ENCODE measurements at places on chromosomes 11 and 22.

DNA sequence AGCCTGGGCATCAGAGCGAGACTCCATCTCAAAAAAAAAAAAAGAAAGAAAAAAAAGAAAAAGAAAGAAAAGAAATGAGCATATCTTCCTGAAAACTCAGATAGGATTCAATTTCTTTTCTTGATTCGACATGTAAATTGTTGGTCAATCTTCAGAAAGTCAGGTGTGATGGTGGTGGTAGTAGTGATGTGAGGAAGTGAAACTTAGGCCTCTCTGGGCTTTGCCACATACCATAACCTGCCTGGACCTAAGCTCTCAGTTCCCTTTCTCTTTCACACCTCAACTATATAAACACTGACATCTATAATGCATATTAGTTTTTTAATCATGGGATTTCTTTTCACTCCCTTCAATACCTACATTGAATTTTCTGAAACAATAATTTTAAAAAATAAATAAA lies 98.0 kb upstream of the TBCEL start:
- no peak for DNase-seq

DNA sequence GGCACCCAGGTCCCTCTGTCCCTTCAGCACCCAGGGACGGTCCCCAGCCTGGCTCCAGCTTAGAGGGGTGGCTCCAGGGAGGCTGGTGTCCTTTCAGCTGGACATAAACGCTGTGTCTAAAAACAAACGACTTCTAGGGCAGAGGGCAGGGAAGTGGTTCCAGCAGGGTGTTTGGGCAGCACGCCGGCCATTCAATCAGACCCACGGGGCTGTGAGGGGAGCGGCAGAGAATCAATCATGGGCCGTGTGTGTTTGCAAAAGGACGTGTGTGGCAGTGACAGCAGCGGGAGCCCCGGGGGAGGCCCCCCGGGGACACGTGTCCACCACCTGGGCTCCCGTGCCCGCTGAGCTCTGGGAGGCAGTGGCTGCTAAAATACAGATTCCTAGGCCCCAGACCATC lies 127.7 kb downstream of the MN1 start:
- no peak for DNase-seq

- no peak for DNase-seq
These were observed 68.8 kb downstream of the CECR2 start for GRCh38 chr22:17438026-17438425.

GRCh38 chr11:46222490-46223251 lies 54.8 kb upstream of the CREB3L1 start:
- no peak for DNase-seq

GRCh38 chr11:81647374-81647773 lies 1086.3 kb downstream of the FAM181B start:
- no peak for DNase-seq

DNA sequence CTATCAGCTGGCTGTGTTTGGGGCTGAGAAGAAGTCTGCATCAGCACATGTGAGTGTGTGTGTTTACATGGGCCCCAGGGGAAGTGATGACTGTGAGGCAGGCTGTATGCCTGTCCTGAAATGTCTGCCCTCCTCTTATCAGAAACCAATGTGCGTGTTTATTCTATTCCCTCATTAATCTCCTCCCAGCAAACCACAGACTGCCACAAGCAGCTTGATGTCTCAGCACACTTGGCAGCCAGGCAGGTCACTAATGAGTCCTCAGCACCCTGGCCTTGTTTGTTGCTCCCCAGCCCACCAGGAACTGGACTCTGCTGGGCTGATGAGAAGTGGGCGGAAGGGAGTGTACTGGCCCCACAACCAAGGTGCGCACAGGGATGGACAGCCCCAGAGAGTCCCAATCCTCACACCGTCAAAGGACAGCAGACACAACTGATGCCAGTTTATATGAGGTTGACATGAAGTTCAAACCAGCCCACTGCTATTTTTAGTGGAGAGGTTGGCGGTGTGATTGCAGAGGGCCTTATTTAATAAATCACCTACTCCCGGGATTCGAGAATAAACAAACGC lies 225.8 kb downstream of the ETS1 start:
- no peak for DNase-seq

DNA sequence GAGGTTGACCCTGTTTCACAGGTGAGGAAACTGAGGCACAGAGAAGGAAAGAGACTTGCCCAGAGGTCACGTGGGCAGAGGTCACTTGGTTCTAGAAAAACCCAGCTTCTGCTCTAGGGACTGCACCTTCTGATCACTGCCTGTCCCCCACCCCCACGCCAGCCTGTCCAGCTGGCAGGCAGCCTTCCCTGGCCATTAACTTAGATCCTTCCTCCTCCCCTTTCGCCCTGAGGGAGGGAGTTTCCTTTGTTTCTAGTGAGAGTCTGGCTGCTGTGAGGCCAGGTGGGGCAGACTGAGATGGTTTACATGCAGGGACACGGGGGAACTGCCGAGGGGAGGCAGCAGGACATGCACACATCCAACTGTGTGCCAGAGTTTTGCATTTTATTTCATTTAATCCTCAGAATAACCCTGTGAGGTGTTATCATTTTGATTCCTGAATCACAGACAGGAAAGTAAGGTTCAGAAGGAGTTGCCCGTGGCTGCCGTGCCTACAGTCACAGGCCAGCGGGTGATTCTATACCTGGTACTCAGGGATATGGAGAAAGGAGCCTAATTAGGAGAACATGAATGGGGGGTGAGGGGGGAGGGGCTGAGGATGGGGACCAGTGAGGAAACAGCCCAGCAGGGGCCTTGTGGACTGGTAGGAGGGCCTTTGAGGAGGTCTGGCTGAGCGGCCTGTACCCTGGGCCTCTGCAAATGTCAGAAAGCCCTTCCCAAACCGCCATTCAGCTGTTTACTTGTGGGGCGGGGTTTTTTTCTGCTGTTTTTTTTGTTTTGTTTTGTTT lies 3.4 kb downstream of the FAM83F start:
- no peak for DNase-seq

GRCh38 chr11:107427569-107428180 lies 29.9 kb downstream of the CWF19L2 start:
- DNase-seq = no peak

GRCh38 chr11:122093731-122094275 lies 22.2 kb downstream of the BLID start:
- no peak for DNase-seq

GRCh38 chr11:13692172-13692571 lies 23.7 kb downstream of the FAR1 start:
- DNase-seq = no peak

GRCh38 chr11:36090356-36091109 lies 146.7 kb downstream of the LDLRAD3 start:
- no peak for DNase-seq

- no peak for DNase-seq
These were observed 171.3 kb downstream of the BRD1 start for GRCh38 chr22:49656291-49656851.

DNA sequence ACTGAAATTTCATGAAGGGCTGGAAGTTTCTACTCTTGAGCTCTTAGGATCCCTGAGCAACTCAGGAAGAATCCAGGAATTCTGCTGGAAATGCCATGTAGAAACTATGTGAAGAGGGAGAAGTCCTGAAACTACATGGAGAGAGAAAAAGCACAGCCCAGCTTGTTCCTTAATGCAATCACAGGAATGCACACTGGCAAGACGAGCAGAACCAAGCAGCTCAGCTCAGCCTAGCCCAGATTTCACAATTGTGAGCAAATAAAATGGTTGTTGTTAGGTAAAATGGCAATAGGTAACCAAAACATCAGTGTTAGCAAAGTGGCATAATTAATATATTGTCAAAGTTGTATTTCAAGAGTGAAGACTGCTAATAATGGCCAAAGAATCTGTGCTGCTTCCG lies 28.1 kb downstream of the ZNF214 start:
- no peak for DNase-seq

DNA sequence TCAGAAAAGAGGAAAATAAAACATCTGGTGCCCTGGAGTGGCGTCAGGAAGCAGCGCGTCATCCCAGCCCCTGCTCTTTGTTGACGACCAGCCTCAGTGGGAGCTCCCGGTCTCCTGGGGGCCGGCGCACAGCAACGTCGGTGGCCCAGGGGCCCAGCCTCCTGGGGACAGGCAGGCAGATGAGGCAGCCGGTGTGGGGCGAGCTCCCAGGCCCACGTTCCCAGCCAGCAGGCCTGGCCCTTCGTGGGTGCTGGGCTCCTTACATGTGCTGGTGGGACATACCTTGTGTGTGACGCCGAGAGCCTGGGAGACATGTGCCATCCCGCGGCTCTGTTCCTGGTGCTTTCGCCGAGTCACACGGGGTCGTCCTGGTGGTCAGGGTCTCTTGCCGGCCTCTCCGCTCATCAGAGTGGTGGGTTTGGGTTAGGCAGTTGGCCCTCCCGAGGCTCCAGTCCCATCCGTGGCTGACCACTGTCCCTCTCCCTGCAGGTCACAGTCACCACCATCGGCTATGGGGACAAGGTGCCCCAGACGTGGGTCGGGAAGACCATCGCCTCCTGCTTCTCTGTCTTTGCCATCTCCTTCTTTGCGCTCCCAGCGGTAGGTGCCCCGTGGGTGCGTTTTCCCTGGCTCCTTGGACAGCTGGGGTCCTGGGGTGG lies 116.7 kb downstream of the KCNQ1OT1 start:
- no peak for DNase-seq

- no peak for DNase-seq
These were observed 127.1 kb downstream of the SPATA19 start for GRCh38 chr11:133718238-133718637.

- no peak for DNase-seq
These were observed 213.2 kb upstream of the SNX19 start for GRCh38 chr11:131129474-131129873.

GRCh38 chr11:44633641-44634040 lies 68.2 kb downstream of the CD82 start:
- DNase-seq = no peak

DNA sequence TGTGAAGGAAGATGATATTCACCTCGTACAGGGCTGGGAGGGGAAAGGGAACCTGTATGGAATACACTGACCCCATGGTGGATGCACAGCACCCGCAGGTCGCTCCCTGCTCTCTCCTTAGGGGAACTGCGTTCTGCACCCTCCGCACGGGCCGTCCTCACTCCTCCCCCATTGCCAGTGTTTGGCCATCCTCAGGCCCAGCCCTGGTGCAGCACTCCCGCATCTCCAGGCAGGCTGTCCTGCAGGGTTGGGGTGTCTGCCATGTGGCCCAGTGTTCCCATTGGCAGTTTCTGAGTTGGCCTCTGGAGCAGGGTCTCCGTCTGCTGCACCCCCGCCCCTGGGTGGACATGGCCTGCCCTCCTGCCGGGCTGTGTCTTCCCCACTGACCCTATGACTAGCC lies 19.1 kb upstream of the PARVG start:
- DNase-seq = no peak

DNA sequence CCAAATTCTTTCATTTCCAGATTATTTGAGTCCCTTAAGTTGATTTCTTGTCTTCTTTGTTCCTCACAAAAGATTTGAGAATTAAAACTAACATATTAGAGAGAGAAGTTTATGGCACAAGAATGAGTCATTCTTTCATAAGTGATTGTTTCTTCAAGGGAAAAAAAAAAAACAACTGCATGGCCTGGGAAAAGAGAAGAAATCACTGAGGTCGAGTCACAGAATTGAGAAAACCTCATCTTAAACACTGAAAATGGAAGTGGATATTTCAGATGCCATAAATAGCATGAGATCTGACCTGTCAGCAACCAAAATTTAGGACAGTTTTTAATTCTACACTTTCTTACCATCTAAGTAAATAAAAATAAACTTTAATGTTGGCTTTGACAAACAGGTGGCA lies 87.2 kb downstream of the CWF19L2 start:
- DNase-seq = no peak

DNA sequence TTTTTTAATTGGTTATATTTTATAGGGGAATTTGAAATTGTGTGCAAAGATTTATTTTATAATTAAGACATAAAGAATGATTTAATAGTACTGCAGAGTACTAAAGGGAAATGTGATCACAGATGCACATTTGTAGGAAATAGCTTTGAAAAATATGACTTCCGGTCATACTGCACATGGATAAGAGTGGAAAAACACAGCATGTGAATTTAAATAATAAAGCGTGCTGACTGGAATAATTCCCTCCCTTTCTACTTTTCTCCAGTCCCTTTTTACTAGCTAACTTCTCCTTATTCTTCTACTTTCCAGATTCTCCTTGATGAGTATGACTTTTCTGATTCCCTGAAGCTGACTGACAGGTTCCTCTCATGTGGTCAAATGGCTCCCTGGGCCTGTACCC lies 238.4 kb upstream of the CTSC start:
- DNase-seq = no peak

- DNase-seq = no peak
These were observed 10.4 kb upstream of the TSKU start for GRCh38 chr11:76772783-76773106.

- DNase-seq = no peak
These were observed 76.2 kb downstream of the GALNT18 start for GRCh38 chr11:11545285-11546275.

- DNase-seq = peak; percentile 3
These were observed 397 bp downstream of the OR52N2 start for GRCh38 chr11:5809122-5809519.

DNA sequence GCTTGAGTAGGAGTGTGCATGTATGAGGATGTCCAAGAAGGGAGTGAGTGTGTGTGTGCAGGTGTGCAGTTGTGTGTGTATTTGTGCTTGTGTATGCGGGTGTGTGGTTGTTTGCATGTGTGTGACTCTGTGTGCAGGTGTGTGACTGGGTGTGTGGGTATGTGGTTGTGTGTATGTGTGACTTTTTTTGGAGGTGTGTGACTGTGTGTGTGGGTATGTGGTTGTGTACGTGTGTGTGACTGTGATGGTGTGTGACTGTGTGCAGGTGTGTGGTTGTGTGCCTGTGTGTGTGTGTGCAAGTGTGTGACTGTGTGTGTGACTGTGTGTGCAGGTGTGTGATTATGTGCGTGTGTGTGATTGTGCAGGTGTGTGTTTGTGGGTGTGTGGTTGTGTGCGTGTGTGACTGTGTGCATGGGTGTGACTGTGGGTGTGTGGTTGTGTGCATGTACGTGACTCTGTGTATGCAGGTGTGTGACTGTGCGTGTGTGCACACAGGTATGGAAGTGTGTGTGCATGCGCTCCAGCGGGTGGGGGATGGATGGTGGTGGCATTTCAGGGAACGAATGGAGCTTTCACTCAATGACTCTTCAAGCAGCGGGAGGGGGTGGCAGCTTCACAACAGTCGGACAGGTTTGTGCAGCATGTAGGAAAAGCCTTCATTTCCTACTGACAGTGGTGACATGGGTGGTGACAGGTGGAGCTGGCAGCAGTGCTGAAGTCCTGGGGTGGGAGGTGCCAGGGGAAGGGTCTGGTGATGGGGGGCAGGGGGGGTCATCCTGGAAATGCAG lies 47.6 kb downstream of the CACNA1I start:
- no peak for DNase-seq
